Stimulated activated CD4-positive, alpha-beta T cell treated with anti-CD3 and anti-CD28 coated beads, TNF-alpha, amount 100 ng/mL, for 1 hour (primary cell): ENCODE measurements at places on chromosomes 13 and 19.

DNA sequence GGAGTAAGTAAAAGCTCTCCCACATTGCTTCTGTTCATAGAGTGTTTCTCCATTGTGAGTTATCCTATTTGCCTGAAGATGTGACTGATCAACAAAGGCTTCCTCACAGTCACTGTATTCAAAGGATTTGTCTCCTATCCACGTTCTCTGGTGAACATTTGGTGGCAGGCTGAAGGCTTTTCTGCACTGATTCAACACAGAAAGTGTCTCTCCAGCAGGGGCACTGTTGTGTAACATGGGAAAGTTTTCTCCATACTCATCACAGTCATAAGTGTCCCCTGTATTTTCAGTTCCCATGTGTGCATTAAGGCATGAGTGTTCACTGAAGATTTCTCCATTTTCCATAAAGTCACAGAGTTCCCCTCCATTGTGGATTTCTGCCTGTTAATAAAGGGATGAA, 17.6 kb downstream of the ZNF121 start:
- DNase-seq, result no peak

- DNase-seq, result no peak
Observed at GRCh38 chr13:63288576-63288975, 1872.9 kb upstream of the PCDH20 start.

DNA sequence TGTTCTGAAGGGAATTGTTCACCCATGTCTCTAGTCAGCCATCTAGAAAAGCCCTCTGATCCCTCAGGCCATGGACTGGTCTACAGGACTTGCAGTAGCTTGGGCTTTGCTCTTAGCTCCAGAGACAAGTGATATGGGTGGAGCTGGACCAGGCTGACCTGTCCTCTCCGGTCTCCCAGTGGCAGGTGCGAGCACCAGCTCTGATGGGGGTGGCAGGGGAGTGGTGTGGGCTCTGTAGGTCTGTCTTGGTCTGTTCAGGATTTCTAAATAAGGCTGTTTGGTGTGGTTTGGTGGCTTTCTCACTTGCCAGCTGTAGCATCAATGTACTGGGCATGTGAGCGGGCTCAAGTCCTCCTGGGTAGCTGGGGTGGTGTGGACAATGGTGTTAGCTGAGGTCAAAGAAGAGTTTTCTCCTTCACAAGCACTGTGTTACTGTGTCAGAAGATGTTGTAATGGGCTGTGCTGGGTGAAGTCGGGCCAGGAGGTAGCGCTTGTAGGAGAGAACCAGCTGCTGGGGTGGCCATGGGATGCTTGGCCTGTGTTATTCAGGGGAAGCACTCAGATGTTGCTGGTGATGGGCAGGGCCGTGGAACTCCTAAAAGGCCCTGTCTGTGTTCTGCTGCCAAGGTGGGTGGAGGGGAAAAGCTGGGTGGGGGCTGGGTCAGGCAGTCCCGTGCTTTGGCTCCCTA, 16.9 kb downstream of the GPC6 start:
- no peak for DNase-seq

- no peak for DNase-seq
Observed at GRCh38 chr19:37362733-37363132, 8.2 kb upstream of the ZNF527 start.

- peak; percentile 58 for DNase-seq
Observed at GRCh38 chr19:20999731-21000352, 20.6 kb upstream of the ZNF430 start.

GRCh38 chr13:91308299-91308698, 39.2 kb upstream of the MIR17HG start:
- DNase-seq, result no peak

- no peak for DNase-seq
Observed at GRCh38 chr13:113794086-113794485, 35.1 kb downstream of the TMEM255B start.

- DNase-seq, result no peak
Observed at GRCh38 chr19:55485439-55486011, 537 bp downstream of the NAT14 start.

DNA sequence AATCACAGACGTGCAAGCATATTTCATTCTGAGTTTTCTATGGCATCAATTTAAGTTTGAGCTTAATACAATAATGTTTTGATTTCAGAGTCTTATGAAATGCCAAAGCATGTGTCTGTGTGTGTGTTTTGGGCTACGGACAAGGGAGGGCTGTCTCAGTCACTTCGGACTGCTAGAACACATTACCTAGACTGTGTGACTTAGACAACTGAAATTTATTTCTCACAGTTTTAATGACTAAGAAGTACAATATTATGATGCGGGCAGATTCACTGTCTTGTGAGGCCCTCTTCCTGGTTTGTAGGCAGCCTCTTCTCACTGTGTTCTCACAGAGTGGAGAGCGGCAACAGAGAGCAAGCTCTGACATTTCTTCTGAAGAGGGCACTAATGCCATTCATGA, 1202.0 kb downstream of the EFNB2 start:
- DNase-seq, result no peak

- no peak for DNase-seq
Observed at GRCh38 chr13:89458456-89458855, 1787.3 kb downstream of the SLITRK5 start.

DNA sequence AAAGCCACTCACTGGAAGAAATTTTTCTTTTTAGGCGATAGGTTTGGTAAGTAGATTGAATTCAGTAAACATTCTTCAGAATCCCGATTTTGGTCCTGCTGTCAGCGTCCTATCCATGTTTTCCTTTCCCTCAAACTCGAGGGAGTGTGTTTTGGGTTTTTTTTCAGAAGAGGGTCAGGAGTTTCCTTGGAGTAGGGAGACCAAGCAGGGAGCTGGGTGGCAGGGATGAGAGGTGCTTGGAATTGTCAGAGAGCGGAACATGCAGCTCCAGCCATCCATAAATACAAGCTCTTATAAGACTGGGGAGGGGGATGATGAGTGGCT, 1.6 kb upstream of the PCDH8 start:
- DNase-seq, result no peak
